ENCODE measurements at places on chromosomes 2 and 18. TPM values are rescaled to one million over a fixed set of nuclear protein-coding genes. Genes with fewer than 3 reads are reported as not detected.

Gene FAM124B
- total RNA-seq = 2.1 TPM

Gene RTTN
- 6.6 TPM for total RNA-seq

Gene EPHA4
- 1.7 TPM for total RNA-seq

Gene SLC30A3
- not detected for total RNA-seq

Gene GLI2
- total RNA-seq = 0.30 TPM

Gene MYL12B
- 90.4 TPM for total RNA-seq

Gene MATN3
- 0.08 TPM for total RNA-seq

Gene GKN1
- total RNA-seq = not detected

Gene IGFBP5
- 55.4 TPM for total RNA-seq

Gene TWIST2
- not detected for total RNA-seq

Gene XDH
- total RNA-seq = 63.7 TPM

Gene TPGS2
- 15.2 TPM for total RNA-seq

Gene PTPRM
- 34.7 TPM for total RNA-seq

Gene MAPRE2
- 16.8 TPM for total RNA-seq

Gene ACMSD
- 123 TPM for total RNA-seq

Gene OR6B2
- not detected for total RNA-seq

Gene TEKT4
- total RNA-seq = 0.28 TPM

Gene CCDC85A
- 0.08 TPM for total RNA-seq

Gene C2orf66
- not detected for total RNA-seq

Gene CCDC141
- 0.38 TPM for total RNA-seq

Gene TIMM21
- 18.2 TPM for total RNA-seq

Gene ARHGAP28
- 0.68 TPM for total RNA-seq

Gene HOXD12
- total RNA-seq = not detected

Measured in left lobe of liver (tissue), 2 donors.